ENCODE measurements at places on chromosomes 4 and X.

DNA sequence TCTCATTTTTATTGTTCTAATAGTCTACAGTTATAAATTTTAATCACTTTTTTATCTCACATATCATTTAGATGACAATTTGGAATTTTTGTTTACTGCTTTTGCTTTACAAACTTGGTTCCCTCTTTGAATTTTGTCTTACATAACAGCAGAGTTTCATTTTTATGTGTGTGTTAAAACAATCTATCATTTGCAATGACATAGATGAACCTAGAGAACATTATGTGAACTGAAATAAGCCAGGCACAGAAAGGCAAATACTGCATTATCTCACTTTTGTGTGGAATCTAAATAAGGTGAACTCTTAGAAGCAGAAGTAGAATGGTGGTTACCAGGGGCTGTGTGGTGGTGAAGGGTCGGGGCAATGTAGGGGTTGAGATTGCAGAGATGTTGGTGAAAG lies 170.7 kb downstream of the GASK1B start:
- DNase-seq, result no peak

GRCh38 chr4:10164877-10165283 lies 48.3 kb upstream of the WDR1 start:
- DNase-seq, result peak; percentile 82

- peak; percentile 56 for DNase-seq
These were observed 56.8 kb downstream of the RXFP1 start for GRCh38 chr4:158578476-158578875.

DNA sequence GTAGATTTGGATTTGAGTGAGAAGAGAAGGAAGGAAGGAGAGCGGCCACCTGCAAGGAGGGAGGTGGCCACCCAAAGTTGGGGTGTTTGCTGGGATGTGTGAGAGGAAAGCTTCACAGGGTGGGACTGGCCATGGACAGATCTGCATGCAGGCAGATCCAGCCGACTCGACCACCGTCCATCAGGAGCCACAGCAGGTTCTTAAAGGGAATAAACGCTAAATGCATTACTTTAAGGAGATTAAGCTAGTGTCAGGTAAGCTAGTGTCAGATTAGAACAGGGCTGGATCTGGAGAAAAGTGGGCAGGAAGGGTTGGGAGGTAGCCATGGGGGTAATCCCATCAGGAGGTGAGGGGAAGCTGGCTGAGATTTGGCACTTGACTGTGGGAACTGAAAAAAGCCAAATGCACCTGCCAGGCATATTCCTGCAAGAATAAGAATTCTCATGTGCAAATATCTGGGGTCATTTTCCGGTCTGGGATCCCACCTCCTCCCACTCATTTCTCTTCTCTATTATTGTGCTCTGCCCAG lies 79.6 kb downstream of the MGST2 start:
- no peak for DNase-seq

DNA sequence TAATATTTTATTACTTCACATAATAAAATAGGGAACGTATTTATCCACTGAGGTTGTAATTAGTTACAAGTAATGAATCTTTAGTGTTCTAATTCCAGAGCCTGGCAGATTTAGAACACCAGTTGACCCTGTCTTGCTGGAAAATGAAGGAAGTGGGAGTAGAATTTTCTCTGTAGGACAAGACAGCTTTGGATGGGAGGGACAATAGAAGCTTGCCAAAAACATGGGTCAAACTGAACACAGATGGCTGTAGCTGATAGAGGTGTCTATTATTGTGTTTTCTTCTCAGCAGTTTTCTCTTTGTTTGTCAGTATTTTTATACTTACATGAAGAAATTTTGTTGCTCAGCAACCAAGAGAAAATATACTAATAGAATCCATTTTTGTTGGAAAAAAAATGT lies 20.2 kb downstream of the FAT4 start:
- no peak for DNase-seq

DNA sequence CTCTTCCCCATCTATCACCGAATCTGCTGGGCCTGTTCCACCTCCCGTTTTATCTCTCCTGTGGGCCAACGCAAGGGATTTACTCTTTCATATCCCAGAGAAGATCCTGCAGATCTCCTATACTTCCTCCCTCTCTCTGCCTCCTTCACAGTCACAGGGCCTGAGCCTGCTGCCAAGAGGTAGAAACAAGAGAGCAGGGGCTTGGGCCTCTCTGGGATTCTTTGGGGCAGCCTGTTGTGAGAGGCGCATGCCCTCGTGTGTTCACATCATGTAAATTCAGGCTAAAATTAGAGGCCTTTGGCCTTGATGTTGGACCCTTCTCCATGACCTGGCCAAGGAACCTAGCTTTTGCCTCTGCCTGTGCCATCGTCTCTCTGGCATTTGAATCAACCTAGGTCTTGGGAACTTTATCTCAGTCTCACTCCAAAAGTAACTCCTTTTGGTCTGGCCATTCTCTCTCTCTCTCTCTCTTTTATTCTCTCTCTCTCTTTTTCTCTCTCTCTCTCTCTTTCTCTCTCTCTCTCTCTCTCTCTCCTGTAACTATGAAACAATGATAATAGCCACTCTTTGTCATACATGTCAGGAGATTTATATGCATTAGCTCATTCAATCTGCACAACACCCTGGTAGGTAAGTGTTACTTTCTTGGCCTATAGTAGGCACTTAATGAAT lies 20.0 kb upstream of the EFNB1 start:
- DNase-seq, result peak; percentile 25

GRCh38 chr4:152340818-152341217 lies 195.1 kb downstream of the FBXW7 start:
- DNase-seq, result no peak

GRCh38 chrX:117532339-117532738 lies 584.3 kb downstream of the KLHL13 start:
- no peak for DNase-seq

- DNase-seq, result no peak
These were observed 127.3 kb upstream of the FAT4 start for GRCh38 chr4:125187226-125188176.

All from hematopoietic multipotent progenitor cell treated with erythropoietin and hydrocortisone succinate and interleukin-3 and kit ligand, for 6 days (in vitro differentiated cells).